ENCODE measurements at places on chromosomes 13 and 19.

DNA sequence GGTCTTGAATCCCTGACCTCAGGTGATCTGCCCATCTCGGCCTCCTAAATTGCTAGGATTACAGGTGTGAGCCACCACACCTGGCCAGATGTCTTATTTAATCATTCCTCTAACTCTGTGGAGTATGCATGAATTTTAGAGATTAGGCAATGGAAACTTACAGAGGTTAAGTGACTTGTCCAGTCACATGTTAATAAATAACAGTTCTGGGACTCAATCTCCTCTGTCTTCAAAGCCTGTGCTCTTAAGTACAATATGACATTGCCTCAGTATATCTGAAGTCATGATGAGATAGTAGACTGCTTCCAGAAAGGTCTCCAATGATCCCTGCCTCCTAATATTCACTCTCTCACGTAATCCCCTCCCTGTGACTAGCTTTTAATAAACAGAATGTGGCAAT, 72.9 kb upstream of the TDRD3 start:
- H3K27me3 ChIP-seq: no peaks in the 10 kb centered on the region
- no peaks in the 10 kb centered on the region for H3K4me1 ChIP-seq
- H3K27ac ChIP-seq: no peak overlapping the region
- no peak overlapping the region for H3K4me3 ChIP-seq

- no peaks in the 10 kb centered on the region for H3K36me3 ChIP-seq
- H3K27me3 ChIP-seq: no peaks in the 10 kb centered on the region
- H3K27ac ChIP-seq: no peak overlapping the region
- no peak overlapping the region for H3K4me3 ChIP-seq
- DNase-seq: no peak
- no peaks in the 10 kb centered on the region for H3K4me1 ChIP-seq
Measured at GRCh38 chr13:46388846-46389245, 1.8 kb upstream of the RUBCNL start.

- H3K27me3 ChIP-seq: no peaks in the 10 kb centered on the region
- H3K36me3 ChIP-seq: no peaks in the 10 kb centered on the region
- no peaks in the 10 kb centered on the region for H3K4me1 ChIP-seq
- no peak overlapping the region for H3K27ac ChIP-seq
- H3K4me3 ChIP-seq: no peak overlapping the region
Measured at GRCh38 chr13:82879921-82880320, 1002.4 kb downstream of the SLITRK1 start.

DNA sequence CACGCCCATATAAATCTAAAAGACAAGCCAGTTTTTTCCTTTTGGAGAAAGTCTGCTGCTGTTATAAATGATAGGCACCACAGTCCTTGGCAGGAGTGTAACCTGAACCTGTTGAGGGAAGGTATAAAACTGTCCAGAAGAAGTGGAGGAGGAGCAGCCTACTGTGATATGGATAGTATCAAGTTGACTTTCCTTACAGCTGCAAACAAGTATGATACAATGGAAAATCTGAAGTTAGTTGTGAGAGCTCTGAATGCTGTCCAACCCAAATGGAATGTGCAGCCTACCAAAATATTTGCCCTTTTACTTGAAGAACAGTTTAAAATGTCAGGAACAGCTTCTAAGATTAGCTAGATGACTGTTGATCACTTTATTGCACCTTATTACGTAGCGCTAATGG, 399.6 kb downstream of the FGF14 start:
- H3K36me3 ChIP-seq: no peaks in the 10 kb centered on the region
- no peaks in the 10 kb centered on the region for H3K4me1 ChIP-seq
- DNase-seq: no peak
- H3K27ac ChIP-seq: no peak overlapping the region

GRCh38 chr19:11324748-11325389, 14.6 kb downstream of the RAB3D start:
- peaks cover 15% of the 10 kb centered on the region for H3K4me1 ChIP-seq
- no peak for DNase-seq
- H3K4me3 ChIP-seq: no peak overlapping the region
- no peaks in the 10 kb centered on the region for H3K36me3 ChIP-seq
- peak overlapping the region; percentile 29 for H3K27ac ChIP-seq

DNA sequence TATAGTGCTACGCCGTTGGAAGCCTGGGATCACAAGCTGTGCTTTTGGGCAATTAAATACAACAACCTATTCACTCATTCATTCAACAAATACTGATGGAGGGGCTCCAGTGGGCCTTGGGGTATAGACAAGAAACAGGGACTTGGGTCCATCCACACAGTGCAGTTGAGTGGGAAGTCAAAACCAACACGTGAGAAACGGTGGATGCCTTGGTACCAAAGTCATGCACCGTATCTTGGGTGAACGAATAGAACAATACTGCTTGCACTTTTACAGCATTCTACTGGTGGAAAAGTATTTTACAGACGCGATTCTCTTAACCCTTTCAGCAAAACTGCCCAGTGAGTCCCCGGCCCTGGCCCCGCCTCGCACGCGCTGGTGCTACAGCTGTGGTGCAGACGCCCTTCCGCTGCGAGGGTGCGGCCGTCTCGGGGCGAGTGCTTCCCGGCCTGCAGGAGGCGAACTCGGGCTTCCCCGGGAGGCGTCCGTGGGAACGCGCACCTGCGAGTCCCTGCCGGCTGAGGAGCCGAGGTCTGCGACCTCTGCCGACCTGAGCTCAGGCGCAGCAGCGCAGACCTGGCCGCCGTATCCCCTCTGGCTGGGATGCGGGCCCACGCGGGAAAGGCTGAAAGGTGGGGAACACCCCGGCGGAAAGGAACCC, 8.3 kb downstream of the TNFRSF19 start:
- H3K27ac ChIP-seq: no peak overlapping the region
- DNase-seq: no peak
- H3K27me3 ChIP-seq: peaks cover 10% of the 10 kb centered on the region
- peak overlapping the region; percentile 69 for H3K4me3 ChIP-seq
- no peaks in the 10 kb centered on the region for H3K36me3 ChIP-seq

- H3K36me3 ChIP-seq: no peaks in the 10 kb centered on the region
- H3K4me3 ChIP-seq: no peak overlapping the region
- no peak for DNase-seq
- peak overlapping the region; percentile 83 for H3K27ac ChIP-seq
- H3K27me3 ChIP-seq: no peaks in the 10 kb centered on the region
Measured at GRCh38 chr19:2171349-2172145, 7.8 kb downstream of the DOT1L start.

DNA sequence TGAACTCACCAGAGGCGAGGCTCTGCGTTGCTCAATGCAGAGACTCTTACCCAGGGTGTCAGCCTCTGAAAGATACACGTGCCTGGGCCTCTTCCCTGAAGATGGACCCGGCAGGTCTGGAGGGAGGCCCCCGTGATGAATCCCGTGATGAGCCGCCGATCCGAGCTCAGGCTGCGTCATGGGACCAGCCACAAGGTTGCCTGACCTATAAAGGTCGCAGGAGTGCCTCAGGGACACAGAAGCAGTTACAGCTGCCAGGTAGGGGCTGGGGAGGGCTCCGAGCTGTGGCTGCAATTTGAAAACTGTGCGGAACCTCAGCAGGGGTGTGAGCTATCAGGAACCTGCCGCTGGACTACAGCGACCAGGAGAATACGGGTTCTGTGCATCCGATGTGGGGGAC, 10.5 kb upstream of the ATP11A start:
- DNase-seq: no peak
- no peaks in the 10 kb centered on the region for H3K4me1 ChIP-seq
- no peak overlapping the region for H3K27ac ChIP-seq
- no peaks in the 10 kb centered on the region for H3K36me3 ChIP-seq
- H3K4me3 ChIP-seq: no peak overlapping the region

DNA sequence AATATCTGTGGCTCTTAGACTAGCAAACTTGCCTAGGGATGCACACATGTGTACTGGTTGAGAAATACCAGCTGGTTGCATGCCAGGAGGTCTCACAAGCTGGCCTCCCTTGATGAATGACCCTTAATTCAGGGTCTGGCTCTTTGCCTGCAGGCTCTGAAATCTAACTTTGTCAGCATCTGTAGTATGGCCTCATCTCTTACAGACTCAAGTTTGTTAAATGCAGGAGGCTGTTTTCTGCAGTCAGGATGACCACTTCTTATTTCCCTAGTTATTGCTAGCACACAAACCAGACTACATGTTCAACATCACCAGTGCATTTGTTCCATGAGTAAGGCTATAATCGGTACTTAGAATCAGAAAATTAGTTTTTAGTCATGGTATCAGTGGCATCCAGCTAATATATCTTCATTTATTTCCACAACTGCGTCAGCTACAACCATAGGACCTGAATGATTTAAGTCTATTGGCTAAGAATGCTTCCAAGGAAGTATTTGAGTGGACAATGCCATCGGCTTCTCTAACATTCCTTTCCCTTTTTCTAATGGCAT, 23.3 kb upstream of the POSTN start:
- no peaks in the 10 kb centered on the region for H3K4me1 ChIP-seq
- no peak for DNase-seq

DNA sequence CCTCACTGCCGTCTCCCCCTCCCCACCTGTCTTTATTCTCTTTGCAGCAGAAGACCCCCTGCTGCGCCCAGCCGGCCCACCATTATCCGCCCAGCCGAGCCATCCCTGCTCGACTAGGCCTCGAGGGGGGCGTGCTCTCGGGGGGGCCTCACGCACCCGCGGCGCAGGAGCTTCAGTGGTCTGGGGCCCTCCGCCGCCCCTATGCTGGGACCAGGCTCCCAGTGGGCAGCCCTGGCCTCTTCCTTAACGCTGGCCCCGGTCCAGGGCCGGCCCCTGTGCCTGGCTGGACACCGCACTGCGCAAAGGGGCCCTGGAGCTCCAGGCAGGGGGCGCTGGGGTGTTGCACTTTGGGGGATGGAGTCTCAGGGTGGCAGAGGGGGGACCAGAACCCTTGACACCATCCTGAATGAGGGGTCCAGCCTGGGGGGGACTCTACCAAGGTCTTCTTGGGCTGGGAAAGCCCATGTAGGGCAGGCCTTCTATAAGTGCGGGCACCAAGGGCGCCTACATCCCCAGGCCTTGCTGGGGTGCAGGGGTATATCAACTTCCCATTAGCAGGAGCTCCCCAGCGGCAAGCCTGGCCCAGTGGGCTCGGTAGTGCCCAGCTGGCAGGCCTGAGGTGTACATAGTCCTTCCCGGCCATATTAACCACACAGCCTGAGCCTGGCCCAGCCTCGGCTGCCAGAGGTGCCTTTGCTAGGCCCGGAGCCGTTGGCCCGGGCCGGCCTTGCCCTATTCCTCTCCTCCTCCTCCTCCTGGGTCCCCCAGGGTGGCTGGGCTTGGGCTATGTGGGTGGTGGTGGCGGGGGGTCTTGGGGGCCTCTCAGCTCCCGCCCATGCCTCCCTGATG, 4.9 kb downstream of the TMED1 start:
- H3K36me3 ChIP-seq: no peaks in the 10 kb centered on the region
- no peaks in the 10 kb centered on the region for H3K27me3 ChIP-seq
- no peak for DNase-seq
- H3K4me3 ChIP-seq: no peak overlapping the region

GRCh38 chr13:86729206-86729605, 930.0 kb upstream of the SLITRK6 start:
- no peak for DNase-seq
- no peak overlapping the region for H3K27ac ChIP-seq
- no peaks in the 10 kb centered on the region for H3K4me1 ChIP-seq
- no peak overlapping the region for H3K4me3 ChIP-seq
- no peaks in the 10 kb centered on the region for H3K27me3 ChIP-seq

GRCh38 chr19:16363133-16363851, 38.7 kb downstream of the KLF2 start:
- no peak for DNase-seq
- H3K27me3 ChIP-seq: no peaks in the 10 kb centered on the region
- no peaks in the 10 kb centered on the region for H3K4me1 ChIP-seq

DNA sequence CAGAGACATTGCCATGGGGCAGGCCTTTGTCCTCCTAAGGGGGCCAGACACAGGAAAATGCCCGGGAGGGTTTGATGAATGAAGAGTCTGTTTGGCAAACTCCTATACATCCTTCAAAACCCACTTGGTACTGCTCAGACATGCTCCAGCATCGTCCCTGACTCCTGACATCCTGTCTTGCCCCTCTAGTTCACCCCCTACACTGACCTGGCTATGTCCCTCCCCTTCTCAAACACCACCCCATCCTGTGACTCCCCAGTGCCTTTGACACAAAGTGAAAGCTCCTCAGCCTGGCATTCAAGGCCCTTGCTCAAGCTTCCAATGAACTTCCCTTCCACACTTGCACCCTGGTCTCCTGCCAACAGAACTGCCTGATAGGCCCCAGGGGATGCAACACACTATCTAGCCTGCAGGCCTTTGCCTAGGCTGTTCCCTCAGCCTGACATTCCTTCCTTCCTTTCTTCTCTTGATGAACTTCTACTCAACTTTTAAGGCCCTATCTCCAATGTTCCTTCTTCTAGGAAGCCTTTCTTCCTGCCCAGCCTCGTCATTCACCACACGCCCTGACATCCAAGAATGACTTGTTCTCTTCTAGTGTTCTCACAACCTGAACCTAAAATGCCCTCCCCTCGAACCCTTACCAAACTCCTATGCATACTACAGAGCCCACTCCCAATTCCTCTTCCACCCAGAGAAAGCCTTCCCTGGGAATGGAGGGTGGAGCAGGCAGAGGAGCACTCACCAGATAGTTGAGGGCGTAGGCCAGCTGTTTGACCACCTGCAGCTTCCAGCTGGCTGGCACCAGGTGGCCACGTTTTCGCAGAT, 12.4 kb downstream of the JAK3 start:
- DNase-seq: no peak
- H3K27ac ChIP-seq: no peak overlapping the region
- no peaks in the 10 kb centered on the region for H3K36me3 ChIP-seq
- no peaks in the 10 kb centered on the region for H3K27me3 ChIP-seq

DNA sequence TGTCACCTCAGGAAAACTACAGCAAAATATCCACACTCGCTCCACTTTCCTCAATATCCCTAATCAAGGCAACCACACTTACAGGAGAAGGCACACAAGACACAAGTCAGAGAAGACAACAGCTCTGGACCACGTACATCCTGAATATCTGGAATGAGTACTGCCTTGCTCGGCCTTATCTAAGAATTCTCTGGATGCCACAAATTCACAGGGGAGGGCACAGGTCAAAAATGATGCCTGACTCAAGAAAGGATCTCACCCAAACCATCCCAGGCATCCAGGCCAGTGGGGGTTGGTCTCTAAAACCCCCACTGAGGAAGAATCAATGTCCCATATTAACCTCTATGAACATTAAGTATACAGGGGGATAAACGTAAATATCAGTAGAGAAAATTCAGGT, 29.9 kb downstream of the ATP7B start:
- H3K4me1 ChIP-seq: peaks cover 9% of the 10 kb centered on the region
- no peak for DNase-seq
- H3K4me3 ChIP-seq: no peak overlapping the region
- H3K27me3 ChIP-seq: no peaks in the 10 kb centered on the region

- H3K27ac ChIP-seq: no peak overlapping the region
- no peak for DNase-seq
- no peaks in the 10 kb centered on the region for H3K36me3 ChIP-seq
- no peaks in the 10 kb centered on the region for H3K4me1 ChIP-seq
- no peak overlapping the region for H3K4me3 ChIP-seq
- no peaks in the 10 kb centered on the region for H3K27me3 ChIP-seq
Measured at GRCh38 chr19:46371371-46371901, 24.5 kb downstream of the PPP5C start.
